ENCODE measurements at places on chromosomes 12 and 14.

- no peak for DNase-seq
These were observed 16.4 kb upstream of the PITPNM2 start for GRCh38 chr12:123167329-123167728.

- peak; percentile 40 for DNase-seq
These were observed 59.0 kb upstream of the SCN8A start for GRCh38 chr12:51531978-51532497.

DNA sequence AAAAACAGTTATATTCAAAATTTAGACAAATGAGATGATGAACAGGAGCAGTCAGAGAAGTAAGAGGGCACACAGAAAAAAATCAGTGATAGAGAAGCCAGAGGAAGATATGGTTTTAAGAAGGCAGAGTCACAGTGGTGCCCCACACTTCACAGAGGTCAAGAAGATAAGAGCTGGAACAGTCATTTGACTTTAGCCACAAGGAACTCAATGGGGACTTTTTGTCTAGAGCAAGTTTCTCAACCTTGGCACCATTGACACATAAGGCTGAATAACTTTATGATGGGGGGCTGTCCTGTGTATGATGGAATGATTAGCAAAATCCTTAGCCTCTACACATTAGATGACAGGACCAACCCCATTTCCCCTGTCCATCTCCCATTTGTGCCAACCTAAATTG lies 172.8 kb upstream of the PLEKHG7 start:
- no peak for DNase-seq

DNA sequence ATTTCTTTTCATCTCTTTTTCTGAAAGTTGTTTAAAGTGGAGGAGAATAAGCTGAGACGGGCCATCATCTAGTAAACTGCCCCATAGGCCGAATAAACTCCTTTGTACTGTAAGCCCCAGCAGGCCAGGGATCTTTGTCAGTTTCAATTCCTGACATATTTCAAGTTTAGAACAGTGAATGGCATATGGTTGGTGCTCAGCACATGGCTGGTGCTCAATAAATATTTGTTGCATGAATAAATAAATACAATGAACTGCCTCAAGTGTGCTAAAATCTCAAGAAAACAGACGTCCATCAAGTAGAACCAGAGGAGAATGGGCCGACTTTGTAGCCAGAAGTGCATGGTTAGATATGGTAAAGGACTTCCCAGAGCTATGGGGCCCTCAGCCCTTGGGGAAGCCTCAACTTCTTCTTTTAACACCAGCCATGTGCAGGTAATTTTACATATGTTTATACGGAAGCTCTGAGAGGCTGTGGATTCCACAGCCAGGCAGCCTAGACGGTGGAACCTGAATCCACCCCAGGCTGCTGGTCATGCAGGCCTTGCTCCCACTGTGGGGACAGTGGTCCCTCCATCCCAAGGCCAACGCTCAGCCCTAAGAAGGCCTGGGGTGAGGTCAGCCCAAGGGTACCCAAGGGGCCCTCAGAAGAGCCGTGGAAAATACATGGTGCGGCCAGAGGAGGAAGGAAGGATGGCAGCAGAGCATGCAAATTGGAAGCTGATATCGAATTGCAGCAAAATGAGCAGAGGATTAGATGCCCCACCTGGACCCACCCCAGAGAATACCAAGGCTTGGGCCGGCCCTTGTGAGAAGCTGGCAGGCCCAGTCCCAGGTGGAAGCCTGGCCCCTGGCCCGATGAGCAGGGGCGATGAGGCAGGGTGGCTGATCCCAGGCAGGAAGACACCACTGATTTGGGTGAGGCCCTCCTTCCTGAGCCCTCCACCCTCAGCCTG lies 8.7 kb upstream of the AQP2 start:
- DNase-seq, result no peak

- DNase-seq, result no peak
These were observed 17.3 kb downstream of the LRTM2 start for GRCh38 chr12:1837541-1838204.

- DNase-seq, result no peak
These were observed 224.1 kb downstream of the BCAT1 start for GRCh38 chr12:24724814-24725213.

GRCh38 chr12:57584690-57585089 lies 6.3 kb upstream of the PIP4K2C start:
- DNase-seq, result no peak

DNA sequence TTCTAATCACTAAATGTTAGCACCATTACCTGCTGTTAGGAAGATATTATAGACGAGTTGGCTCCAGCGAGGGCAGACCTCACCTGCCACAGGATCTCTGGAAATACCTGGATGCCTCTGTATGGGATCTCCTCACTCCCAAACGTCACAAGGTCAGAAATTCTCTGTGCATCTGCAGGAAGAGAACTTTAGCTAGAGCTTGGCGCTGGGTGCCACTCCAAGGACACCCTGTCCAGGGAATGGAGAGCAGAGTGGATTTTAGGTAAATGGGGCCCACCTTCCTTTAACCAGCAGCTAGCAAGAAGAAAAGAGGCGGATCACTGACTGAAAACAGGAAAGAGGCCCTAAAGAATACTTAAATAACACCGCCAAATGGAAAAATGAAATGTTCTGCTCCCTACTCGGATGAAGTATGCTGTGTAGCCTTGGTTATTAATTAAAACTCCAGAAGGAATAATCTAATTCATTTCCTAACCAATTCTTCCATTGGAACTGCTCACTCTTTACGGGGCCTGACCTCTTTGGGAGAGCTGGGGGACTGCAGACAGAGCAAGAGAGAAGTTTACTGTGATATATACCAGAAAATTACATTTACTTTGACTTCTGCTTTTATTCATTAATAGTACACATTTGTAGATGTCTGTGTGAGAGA lies 4.2 kb upstream of the FOXG1 start:
- no peak for DNase-seq

DNA sequence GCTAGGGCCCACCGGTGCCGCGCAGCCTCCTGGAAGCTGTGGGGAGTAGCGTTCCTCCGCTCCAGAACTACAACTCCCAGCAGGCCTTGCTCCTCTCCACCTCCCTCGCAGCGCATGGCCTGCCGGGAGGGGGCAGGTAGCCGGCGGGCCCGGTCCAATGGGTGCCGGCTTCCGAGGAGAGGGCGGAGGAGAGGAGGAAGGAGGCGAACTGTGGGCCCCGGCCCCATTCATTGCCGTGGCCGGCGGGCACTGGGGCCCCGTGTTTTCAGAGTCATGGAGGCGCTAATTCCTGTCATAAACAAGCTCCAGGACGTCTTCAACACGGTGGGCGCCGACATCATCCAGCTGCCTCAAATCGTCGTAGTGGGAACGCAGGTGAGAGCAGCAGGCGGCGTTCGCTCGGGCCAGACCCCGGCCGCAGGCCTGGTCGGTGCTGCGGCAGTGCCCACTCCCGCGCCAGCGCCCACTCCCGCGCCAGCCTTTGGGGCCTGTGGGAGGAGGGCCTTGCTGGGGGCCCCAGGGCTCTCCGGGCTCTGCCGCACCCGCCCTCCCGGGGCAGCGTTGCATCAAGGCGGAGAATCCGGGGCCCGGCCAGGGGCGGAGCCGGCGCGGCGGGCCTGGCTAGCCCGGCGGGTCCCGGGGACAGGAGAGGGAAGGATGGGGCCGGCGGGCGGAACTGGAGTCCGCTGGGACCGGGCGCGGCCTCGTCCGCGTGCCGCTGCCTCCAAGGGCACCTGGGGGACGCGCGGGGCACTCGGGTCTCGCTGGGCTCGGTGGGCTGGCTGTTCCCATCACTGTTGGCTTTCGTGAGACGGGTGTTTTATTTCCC lies at the start of gene DNM1L:
DNM1L (plus strand) TSS at position 211 of the 829 bp plus-strand sequence; CDS start at position 274, 63 bp downstream.
- peak; percentile 82 for DNase-seq

DNA sequence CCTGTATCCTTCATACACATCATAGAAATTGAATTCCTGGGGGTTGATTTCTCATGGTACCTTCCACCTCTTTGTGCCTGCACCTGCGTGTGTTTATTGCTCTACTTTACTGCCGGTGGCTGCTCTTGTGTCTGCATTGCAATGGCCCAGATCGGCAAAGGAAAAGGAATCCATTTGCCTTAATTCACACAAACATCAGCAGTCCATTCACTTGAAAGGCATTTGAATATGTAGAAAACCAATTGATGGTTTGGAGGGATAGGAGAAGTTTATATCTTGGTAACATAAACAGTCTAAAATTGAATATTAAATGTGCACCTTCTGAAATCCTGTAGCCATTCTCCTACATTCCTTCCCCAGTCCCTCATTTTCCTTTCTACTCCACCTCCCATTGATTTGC lies 74.0 kb downstream of the SNAPC1 start:
- DNase-seq, result no peak

DNA sequence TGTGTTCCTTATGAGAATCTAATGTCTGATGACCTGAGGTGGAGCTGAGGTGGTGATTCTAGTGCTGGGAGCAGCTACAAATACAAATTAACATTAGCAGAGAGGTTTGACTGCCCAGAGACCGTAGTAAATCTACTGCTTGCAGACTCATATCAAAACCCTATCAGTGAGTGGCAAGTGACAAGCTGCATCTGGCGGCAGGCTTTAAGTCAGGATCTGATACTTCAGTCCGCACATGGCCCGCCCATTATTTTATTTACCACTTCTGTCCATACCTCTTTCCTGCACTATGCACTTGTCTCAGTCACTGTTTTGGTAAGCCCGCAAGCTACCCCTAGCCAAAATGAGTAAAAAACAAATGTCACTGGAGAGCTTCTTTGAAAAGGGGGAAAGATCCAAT lies 11.4 kb downstream of the CEP128 start:
- no peak for DNase-seq

- DNase-seq, result no peak
These were observed 55.0 kb upstream of the SGPP1 start for GRCh38 chr14:63782683-63783389.

GRCh38 chr12:62632411-62632918 lies 165.8 kb downstream of the MON2 start:
- no peak for DNase-seq

GRCh38 chr12:85644508-85644907 lies 191.7 kb downstream of the RASSF9 start:
- DNase-seq, result no peak

- DNase-seq, result no peak
These were observed 152.2 kb downstream of the PDE3A start for GRCh38 chr12:20520532-20520931.

DNA sequence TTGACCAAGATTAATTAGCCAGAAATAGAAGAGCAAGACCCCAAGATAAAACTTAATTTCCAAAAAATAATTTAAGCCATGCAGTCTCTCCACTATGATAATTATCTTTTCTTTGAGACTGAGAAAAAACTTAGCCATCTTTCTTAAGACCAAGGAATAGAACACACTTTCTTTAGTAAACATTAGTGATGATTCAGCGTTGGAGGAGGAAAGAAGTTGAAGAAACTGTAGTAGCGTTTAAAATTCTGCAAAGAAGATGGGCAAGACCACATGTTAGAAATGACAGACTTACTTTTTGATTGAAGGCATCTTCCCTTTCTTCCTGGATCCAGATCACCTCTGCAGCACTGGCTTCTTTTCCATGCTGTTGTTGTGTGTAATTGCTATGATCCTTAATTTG lies 124.8 kb upstream of the RASSF8 start:
- no peak for DNase-seq

GRCh38 chr14:98940693-98941437 lies 331.1 kb downstream of the BCL11B start:
- DNase-seq, result no peak

GRCh38 chr12:42482748-42483520 lies 106.6 kb downstream of the PRICKLE1 start:
- DNase-seq, result no peak

DNA sequence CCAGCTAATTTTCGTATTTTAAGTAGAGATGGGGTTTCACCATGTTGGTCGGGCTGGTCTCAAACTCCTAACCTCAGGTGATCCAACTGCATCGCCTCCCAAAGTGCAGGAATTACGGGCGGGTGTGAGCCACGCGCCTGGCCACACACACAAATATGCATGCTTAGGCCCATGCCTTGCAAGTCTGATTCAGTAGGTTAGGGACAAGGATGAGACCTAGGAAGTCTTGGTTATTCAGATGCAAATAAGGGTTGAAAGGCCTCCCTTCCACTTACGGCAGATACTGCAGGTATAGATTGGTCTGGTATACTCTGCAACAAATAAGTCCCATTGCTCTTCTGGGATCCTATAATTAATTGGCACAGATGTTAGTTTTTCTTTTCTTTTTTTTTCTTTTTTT lies 32.9 kb downstream of the TXNRD1 start:
- DNase-seq, result no peak

Data from stimulated activated CD4-positive, alpha-beta T cell treated with anti-CD3 and anti-CD28 coated beads, Interleukin-1b, Interleukin-23, amount 100 ng/mL, for 1 hour (primary cell).